ENCODE measurements at places on chromosomes 7 and 10. TPM values are rescaled to one million over a fixed set of nuclear protein-coding genes. Genes with fewer than 3 reads are reported as not detected.

The FAM13C gene
- 0.08 TPM for total RNA-seq

The AOAH gene
- not detected for total RNA-seq

The CDHR1 gene
- total RNA-seq = 3.0 TPM

The CUBN gene
- total RNA-seq = under 0.01 TPM

The GCK gene
- total RNA-seq = 0.34 TPM

The CCL26 gene
- total RNA-seq = not detected

The WAPL gene
- 19.7 TPM for total RNA-seq

The IRF5 gene
- total RNA-seq = 9.1 TPM

The RSBN1L gene
- total RNA-seq = 6.6 TPM

The HACD1 gene
- 27.8 TPM for total RNA-seq

The SMO gene
- 6.5 TPM for total RNA-seq

The ECD gene
- total RNA-seq = 32.3 TPM

The NACAD gene
- 3.4 TPM for total RNA-seq

The CXCL12 gene
- total RNA-seq = not detected

The LIPJ gene
- total RNA-seq = not detected

The SPDYE6 gene
- total RNA-seq = not detected

The KCNH2 gene
- not detected for total RNA-seq

The TAS2R41 gene
- total RNA-seq = not detected

The SYT15 gene
- 0.08 TPM for total RNA-seq

The FIS1 gene
- total RNA-seq = 251 TPM

The DGKI gene
- total RNA-seq = not detected

The CALY gene
- not detected for total RNA-seq

The TMEM229A gene
- total RNA-seq = not detected

The PDZD7 gene
- total RNA-seq = 0.23 TPM

The TCF7L2 gene
- 7.7 TPM for total RNA-seq

The NME8 gene
- total RNA-seq = not detected

The RALA gene
- total RNA-seq = 16.8 TPM

All from hair follicular keratinocyte (primary cell).